ENCODE measurements at places on chromosomes 2 and 18.
A peak's percentile ranks its signal among the peaks of the same experiment; 100 is the strongest.

GRCh38 chr2:163210430-163210918 lies 371.9 kb upstream of the KCNH7 start:
- no peak for DNase-seq

DNA sequence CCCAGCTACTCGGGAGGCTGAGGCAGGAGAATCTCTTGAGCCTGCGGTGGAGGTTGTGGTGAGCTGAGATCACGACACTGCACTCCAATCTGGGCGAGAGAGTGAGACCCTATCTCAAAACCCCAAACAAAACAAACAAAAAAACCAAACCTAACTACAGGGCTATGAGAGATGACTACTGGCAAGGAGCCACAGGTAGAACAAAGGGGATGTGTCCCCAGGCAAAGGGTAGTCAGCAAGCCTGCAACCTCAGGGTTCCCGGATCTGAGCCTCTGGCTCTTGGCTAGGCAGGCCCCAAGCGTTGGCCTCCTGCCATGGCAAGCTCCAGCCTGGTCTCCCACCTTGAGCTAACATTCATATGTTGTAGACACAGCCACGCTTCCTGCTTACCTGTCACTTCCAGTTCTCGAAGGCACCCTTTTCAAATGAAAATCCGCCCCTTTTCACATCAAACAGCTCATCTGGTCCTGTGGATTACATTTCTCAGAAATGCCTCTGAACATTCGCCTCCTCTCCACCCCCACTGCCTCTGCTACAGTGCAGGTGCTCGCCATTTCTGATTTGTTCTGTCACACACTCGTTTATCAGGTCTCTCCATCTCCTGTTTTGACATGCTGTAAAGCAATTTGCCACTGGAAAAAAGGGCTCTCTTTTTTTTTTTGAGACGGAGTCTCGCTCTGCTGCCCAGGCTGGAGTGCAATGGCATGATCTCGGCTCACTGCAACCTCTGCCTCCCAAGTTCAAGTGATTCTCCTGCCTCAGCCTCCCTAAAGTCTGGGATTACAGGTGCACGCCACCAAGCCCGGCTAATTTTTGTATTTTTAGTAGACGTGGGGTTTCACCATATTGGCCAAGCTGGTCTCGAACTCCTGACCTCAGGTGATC lies 13.1 kb upstream of the ACTR3 start:
- no peak for DNase-seq

- DNase-seq, result no peak
Observed at GRCh38 chr2:72011791-72012190, 135.9 kb downstream of the CYP26B1 start.

DNA sequence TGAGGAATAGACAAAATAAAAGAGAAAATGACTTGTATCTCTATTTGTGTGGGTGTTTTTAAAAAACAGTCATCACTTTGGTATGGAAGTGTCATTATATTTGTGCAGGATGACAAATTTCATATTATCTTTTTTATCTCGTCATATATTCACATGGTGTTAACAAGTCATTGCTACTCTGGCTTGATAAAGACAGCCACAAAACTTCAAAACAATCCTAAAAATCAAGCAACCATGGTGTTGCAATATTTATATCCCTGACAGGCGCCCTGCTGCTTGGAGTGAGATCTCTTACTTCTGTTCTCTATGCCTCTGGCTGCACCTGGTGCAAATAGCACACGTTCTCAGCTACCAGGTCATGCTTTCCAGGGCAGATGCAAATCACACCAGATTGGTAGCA lies 278.0 kb upstream of the EPHA4 start:
- no peak for DNase-seq

DNA sequence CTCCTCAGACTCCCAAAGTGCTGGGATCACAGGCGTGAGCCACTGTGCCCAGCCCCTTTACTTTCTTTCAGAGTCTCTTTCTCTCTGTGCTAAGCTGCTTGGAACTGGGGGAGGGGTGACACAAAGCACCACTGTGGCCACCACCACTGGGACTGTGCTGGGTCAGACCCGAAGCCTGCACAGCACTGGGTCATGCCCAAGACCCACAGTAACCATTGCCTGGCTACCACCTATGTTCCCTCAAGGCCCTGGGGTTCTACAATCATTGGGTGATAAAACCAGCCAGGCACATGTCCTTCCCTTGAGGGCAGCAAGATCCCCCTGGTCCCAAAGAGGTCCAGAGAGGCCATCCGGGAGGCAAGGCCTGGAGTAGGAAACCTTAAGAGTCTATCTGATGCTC lies 9.1 kb upstream of the CAB39 start:
- no peak for DNase-seq

- no peak for DNase-seq
Observed at GRCh38 chr2:130844161-130844560, 7.4 kb downstream of the ARHGEF4 start.

DNA sequence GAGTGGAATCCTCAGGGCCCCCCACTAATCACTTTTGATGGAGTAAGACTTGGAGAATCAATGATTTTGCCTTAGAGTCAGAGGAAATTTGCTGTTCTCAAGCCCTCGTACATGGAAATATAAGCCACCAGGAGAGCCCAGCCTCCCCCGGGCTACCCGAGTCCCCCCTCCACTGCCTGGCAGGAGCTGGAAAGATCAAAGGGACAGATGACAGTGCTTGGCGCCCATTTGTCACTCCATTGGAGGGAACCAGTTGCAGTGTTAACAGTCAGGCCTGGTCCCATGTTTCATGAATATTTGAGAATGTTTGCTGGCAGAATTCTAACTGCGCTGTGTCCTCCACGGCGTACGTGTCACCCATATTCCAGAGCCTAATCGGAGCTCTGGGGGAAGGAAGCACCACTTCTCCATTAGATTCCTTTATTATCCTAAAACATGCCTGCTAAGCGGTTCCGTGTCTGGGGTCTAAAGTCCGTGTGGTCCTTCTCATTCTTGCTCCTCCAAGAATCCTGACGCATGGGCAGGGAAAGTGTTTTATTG lies 202.4 kb downstream of the KLHL29 start:
- DNase-seq, result no peak

DNA sequence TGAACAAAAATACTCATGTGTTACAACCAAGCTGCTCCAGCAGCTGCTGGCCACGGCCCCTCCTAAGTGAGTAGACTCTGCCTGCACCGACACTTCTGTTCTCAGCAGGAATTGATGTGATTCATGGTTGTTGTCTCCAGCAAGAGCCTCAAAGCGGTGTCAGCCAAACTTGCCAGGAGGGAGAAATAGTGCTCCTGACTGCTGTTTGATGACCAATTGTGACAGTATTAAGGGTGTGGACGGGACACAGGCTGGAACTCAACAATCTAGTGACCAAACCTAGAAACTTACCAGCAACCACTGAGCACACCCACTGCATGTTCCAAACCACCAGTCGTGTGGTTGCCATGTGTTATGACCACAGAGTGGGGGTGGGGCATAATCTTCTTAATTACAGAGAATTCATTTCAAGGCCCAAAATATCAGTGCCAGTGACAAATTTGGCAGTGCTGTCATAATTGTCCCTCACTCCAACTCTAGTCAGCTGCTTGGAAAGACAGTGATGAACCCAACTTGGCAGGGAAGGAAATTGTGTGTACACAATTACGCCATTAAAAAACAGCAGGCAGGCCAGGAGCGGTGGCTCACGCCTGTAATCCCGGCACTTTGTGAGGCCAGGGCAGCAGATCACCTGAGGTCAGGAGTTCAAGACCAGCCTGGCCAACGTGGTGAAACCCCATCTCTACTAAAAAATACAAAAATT lies 30.4 kb downstream of the FBLN7 start:
- DNase-seq, result peak; percentile 58

- DNase-seq, result no peak
Observed at GRCh38 chr2:102435741-102436140, 12.8 kb downstream of the IL18RAP start.

DNA sequence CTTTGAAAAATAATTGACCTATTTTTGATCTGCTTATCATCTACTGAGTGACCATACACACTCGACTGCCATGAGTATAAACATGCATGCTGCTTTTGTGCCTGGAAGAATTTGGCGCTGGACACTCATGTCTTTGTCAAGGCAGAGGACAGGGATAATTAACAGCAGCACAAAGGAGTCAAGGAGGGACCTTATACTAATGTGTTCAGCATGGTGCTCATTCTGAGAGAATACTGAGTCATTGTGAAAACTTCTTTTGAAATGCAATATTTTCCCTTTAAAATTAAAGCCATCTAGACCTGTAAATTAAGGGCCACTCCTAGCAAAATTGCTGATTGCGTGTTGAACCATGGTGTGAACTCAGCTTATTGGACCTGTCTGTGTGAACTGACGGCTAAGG lies 116.3 kb downstream of the ZNF532 start:
- no peak for DNase-seq

- DNase-seq, result no peak
Observed at GRCh38 chr2:205461169-205461568, 221.1 kb upstream of the NRP2 start.

DNA sequence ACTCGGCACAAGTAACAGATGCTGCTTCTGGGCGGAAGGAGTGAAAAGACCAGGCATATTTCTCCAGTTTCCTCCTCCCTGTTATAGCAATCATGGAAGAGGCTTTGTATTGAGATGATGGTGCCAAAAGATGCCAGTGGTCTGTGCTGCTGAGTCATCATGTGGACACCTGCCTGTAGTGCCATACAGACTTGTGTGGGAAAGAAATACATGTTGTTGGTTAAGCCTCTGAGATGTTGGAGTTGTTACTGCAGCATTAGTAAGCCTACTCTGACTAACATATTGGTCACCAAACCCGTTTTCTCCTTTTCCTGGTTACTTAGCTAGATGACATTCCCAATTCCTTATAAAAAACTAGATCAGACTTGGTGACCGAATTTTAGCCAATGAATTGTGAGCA lies 356.9 kb downstream of the ZNF521 start:
- no peak for DNase-seq

DNA sequence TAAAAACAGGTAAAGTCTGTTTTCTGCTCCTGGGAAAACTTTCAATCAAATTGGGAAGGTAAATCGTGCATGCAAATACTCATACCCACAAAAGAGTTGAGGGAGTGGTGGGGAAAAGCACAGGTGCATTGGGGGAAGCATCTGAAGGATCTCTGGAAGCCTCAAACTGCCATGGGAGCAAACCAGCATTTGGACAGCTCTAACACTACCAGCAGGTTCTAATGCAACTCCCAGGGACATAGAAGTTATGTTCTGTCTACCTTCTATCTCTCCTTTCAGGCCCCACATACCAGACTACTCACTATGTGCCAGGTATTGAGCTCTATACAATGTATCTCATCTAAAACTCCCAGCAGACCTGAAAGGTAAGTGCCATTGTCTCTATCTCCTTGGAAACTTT lies 933.7 kb downstream of the NRXN1 start:
- no peak for DNase-seq

DNA sequence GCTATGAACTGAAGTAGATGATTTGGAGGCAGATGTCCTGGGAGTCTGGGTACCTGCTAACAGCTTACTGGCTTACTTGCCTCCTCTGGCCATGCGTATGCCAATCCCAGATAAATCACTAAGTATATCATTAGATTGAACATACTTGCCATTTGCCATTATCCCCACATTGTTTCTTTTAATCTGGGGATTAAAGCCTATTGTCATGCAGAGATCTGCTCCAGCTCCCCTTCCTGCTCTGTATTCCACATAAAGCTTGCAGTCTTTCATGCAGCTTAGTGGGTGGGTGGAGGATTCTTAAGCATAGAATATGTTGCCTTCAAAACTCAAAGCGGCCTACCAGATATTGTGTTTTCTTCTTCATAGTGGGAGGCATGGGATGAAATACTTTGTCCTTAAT lies 311.8 kb upstream of the MMADHC start:
- DNase-seq, result no peak

- DNase-seq, result no peak
Observed at GRCh38 chr2:218698885-218699284, 11.8 kb upstream of the TTLL4 start.

Measured in gastrocnemius medialis (tissue), 4 donors.